Glutamatergic neuron (in vitro differentiated cells): ENCODE measurements at places on chromosomes 4 and X.

DNA sequence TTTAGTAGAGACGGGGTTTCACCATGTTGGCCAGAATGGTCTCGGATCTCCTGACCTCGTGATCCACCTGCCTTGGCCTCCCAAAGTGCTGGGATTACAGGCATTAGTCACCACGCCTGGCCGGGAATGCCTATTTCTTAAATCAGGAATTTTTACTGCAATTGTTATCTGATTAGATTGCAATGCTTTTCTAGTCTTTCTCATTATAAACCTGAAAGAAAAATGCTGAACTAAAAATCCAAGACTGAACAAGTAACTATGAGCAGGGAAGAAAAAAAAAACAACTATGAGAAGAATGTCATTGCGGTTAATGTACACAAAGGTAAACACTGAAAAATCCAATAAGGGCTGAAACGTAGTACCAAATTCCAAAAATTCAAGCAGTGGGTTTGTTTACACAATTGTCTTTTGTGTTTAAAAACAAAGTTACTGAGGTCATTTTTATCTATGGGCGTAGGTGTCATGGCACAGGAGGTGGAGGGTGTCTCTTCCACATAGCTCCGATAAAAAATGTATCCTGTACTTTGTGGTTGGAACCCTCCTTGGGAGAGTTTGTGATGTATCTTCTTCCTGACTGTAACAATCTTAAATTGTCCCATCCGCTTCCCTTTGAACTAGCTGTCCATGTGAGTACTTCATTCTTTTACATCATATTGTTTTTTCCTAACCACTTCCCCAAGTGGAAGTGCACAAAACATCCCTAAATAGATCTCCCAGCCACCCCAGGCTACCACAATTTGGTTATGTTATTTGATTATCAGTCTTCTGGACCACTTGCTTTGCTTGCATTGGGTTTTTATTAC lies 11.1 kb upstream of the TMEM156 start:
- peaks cover 5% of the 10 kb centered on the region for H3K4me1 ChIP-seq
- peak overlapping the region; percentile 87 for H3K4me3 ChIP-seq
- peak overlapping the region; percentile 72 for H3K27ac ChIP-seq
- no peak for DNase-seq
- no peaks in the 10 kb centered on the region for H3K27me3 ChIP-seq

- no peak overlapping the region for H3K4me3 ChIP-seq
- H3K27me3 ChIP-seq: no peaks in the 10 kb centered on the region
- no peak for DNase-seq
- H3K27ac ChIP-seq: no peak overlapping the region
These were observed 10.4 kb upstream of the PRSS12 start for GRCh38 chr4:118363166-118363565.

DNA sequence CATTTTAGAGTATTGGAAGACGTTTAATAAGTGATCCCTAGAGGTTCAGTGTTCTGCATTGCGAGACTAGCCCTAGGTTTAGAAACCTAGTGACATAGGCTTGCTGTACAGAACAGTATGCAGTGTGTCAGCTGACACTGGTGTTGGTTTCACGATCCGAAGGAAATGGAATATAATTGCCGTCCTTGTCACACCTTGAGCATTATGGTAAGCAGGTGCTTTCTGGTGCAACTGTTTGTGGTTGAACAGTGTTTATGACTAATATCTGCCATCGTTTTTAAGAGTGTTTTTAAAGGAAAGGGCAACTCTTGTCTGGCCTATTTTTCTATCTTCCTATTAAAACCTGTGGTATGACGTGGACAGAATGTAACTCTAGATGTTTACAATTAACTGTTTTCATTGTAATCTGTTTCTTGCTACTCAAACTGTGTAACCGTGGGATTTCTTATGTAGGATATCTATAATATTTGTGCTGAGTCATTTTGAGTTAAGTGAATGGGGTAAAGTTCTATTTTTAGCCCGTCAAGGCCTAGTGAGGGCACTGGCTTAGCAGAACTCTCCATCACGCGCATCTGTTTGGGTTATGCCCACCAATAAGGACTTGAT lies 53.8 kb upstream of the TBC1D14 start:
- H3K4me1 ChIP-seq: peaks cover 25% of the 10 kb centered on the region
- H3K4me3 ChIP-seq: no peak overlapping the region
- peaks cover 1% of the 10 kb centered on the region for H3K36me3 ChIP-seq
- H3K27ac ChIP-seq: no peak overlapping the region

DNA sequence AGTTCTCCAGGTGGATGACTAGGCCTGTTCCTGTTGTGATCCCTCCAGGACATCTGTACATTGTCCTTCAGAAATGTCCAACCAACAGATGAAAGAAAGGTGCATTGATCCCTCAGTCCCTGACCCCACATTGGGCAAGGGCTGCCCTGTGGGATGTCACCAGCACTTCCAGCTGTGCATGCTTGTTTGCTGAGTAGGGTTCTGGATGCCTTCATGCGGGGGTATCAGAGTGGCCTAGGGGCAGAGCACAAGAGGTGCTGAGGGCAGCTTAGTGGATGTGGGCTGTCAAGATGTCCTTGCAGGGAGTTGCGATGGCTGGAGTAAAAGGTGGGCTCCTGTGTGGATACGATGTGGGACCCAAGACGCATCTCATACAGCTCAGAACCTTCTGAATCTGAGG lies 112.5 kb downstream of the PALLD start:
- DNase-seq: no peak
- H3K4me1 ChIP-seq: no peaks in the 10 kb centered on the region
- H3K36me3 ChIP-seq: no peaks in the 10 kb centered on the region
- H3K4me3 ChIP-seq: no peak overlapping the region
- H3K27me3 ChIP-seq: no peaks in the 10 kb centered on the region

GRCh38 chrX:9486786-9487387 lies 22.0 kb downstream of the TBL1X start:
- H3K36me3 ChIP-seq: no peaks in the 10 kb centered on the region
- no peak for DNase-seq
- H3K27me3 ChIP-seq: no peaks in the 10 kb centered on the region
- no peak overlapping the region for H3K27ac ChIP-seq
- no peak overlapping the region for H3K4me3 ChIP-seq

- peaks cover 3% of the 10 kb centered on the region for H3K4me1 ChIP-seq
- no peak overlapping the region for H3K4me3 ChIP-seq
- no peaks in the 10 kb centered on the region for H3K36me3 ChIP-seq
- no peak for DNase-seq
- peaks cover 1% of the 10 kb centered on the region for H3K27me3 ChIP-seq
These were observed 897.9 kb upstream of the FTHL17 start for GRCh38 chrX:31969714-31970113.

DNA sequence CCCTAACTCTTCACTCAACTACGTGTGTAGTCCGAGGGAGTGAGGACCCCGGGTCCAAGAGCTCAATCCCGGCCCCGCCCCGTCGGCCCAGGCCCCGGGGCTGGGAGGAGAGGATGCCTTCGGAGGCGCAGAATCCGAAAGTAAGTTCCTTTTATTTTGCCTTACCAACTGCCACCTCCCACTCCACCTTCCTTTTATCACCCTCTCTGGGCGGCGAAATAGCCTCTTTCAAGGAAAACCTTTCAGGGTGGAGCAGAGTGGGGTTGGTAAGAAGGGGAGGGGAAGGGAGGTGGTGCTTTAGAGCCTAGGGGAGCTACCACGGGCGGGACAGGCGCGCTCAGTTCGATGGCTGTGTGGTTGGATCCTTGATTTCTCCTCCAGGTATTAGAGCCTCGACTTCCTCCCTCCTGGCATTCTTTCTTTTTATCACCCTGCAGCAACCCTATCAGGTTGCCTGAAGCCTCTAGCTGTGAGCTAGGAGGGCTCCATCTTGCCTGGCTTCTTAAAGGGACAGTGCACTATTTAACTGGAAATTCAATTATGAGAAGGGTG lies 191.2 kb downstream of the RRAGB start:
- peak overlapping the region; percentile 94 for H3K4me3 ChIP-seq
- peak; percentile 26 for DNase-seq
- peaks cover 4% of the 10 kb centered on the region for H3K4me1 ChIP-seq
- no peaks in the 10 kb centered on the region for H3K36me3 ChIP-seq
- no peaks in the 10 kb centered on the region for H3K27me3 ChIP-seq

GRCh38 chrX:100911731-100912130 lies 17.0 kb downstream of the XKRX start:
- H3K27me3 ChIP-seq: no peaks in the 10 kb centered on the region
- DNase-seq: no peak
- H3K36me3 ChIP-seq: no peaks in the 10 kb centered on the region

- no peaks in the 10 kb centered on the region for H3K27me3 ChIP-seq
- no peak overlapping the region for H3K27ac ChIP-seq
- H3K4me1 ChIP-seq: no peaks in the 10 kb centered on the region
- no peaks in the 10 kb centered on the region for H3K36me3 ChIP-seq
These were observed 155.0 kb downstream of the MSL3 start for GRCh38 chrX:11913001-11913400.

DNA sequence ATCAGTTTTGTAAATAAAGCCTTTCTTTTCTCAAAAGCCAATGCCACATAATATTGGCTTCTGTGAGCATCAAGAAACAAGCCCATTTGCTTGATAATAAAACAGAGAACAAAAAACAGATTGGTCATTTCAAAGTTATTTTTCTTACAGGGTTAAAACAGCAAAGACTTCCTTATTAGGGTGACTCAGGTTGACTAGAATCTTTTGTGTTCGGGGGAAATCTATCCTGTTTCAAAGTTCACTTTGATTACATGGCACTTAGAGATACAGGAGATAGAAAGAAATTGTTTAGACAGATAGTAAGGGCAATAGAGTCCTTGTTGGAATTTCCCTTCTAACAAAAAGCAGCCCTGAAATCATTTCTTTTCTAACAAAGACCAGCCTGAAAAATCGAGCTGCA lies 170.0 kb upstream of the GLRA2 start:
- no peak overlapping the region for H3K4me3 ChIP-seq
- H3K27me3 ChIP-seq: no peaks in the 10 kb centered on the region
- H3K27ac ChIP-seq: no peak overlapping the region

DNA sequence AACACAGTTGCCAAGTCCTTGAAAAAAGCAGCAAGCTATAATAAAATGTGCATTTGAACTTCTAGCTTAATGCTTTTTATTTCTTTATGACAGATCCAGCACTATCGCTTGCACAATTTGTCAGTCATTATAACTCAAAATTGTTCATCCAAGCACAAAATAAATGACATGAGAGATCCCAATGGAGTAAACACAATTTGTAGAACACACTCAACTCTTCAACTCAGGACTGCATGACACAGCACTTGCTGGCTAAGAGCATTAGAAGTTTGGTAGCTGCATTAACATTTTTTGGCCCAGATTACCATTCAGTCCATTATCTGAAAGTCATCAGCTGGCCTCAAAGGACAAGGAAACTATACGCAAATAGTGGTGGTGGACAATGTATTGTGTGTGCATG lies 530.1 kb downstream of the INPP4B start:
- no peaks in the 10 kb centered on the region for H3K4me1 ChIP-seq
- H3K36me3 ChIP-seq: no peaks in the 10 kb centered on the region
- DNase-seq: no peak
- no peaks in the 10 kb centered on the region for H3K27me3 ChIP-seq
- no peak overlapping the region for H3K27ac ChIP-seq

GRCh38 chr4:5932035-5932568 lies 39.2 kb upstream of the CRMP1 start:
- no peak overlapping the region for H3K27ac ChIP-seq
- H3K27me3 ChIP-seq: peaks cover 17% of the 10 kb centered on the region
- no peak overlapping the region for H3K4me3 ChIP-seq
- H3K36me3 ChIP-seq: no peaks in the 10 kb centered on the region

- peaks cover 3% of the 10 kb centered on the region for H3K36me3 ChIP-seq
- no peaks in the 10 kb centered on the region for H3K4me1 ChIP-seq
- H3K27ac ChIP-seq: no peak overlapping the region
- no peak overlapping the region for H3K4me3 ChIP-seq
- DNase-seq: peak; percentile 69
These were observed 545.2 kb downstream of the C4orf33 start for GRCh38 chr4:129641179-129641578.

- peaks cover 45% of the 10 kb centered on the region for H3K36me3 ChIP-seq
- no peak for DNase-seq
- no peaks in the 10 kb centered on the region for H3K4me1 ChIP-seq
- no peak overlapping the region for H3K27ac ChIP-seq
- no peak overlapping the region for H3K4me3 ChIP-seq
- peaks cover 22% of the 10 kb centered on the region for H3K27me3 ChIP-seq
These were observed 28.4 kb downstream of the ASMTL start for GRCh38 chrX:1424147-1424851.

DNA sequence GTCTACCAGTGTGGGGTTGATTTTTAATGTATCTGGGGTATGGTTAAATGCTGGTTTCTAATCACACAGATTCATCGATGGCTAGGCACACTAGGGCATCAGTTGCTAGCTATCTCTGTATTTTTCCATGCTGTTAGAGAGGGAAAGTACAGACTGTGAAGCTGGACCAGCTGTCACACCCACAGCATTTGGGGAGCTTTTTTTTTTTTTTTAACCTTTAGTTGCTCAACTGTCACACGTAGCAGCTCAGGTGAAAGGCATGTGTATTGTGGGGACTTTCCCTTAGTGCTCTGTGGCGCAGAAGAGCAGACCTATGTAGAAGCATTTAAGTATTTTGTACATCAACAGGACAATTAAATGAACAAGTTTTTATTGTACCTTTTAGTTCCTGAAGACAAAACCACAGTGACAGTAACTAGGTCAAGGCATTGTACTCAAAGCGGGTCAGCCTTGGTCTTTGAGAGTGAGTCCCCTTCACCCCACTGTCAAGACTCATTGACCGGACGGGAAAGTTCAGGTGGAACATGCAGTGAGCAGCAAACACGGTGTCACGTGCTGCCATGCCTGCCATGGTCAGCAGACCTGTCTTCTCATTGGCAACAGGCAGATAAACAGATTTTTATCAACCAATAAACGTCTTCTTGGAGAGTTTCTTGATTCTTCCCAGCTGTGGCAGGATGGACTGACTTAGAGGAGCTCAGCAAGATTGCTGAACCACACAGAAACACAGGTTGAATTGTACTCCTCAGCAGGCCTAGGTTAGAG lies 65.3 kb downstream of the CASP3 start:
- H3K4me1 ChIP-seq: no peaks in the 10 kb centered on the region
- no peak overlapping the region for H3K27ac ChIP-seq
- peaks cover 5% of the 10 kb centered on the region for H3K36me3 ChIP-seq
- no peak overlapping the region for H3K4me3 ChIP-seq

DNA sequence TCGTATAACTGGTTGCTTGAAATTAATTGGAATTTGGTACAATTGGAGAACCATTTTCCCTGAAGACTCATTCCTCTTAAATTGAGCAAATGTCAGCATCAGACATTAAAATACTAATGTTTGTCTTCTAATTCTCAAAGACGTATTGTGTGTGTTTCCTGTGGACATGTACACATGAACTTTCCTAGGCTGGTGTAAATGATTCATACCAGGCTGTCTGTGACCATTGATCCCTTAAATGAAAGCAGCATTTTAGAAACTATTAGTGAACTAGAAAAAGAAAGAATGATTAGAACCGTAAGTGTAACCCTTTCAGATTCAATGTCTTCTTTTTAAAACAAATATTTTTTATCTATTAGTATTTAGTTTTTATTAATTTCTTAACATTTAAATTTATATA lies 332.9 kb downstream of the PPP3CA start:
- H3K36me3 ChIP-seq: no peaks in the 10 kb centered on the region
- no peaks in the 10 kb centered on the region for H3K4me1 ChIP-seq
- no peak overlapping the region for H3K4me3 ChIP-seq
- no peaks in the 10 kb centered on the region for H3K27me3 ChIP-seq

GRCh38 chrX:48560056-48560455 lies 14.2 kb upstream of the RBM3 start:
- no peak overlapping the region for H3K4me3 ChIP-seq
- no peak overlapping the region for H3K27ac ChIP-seq
- H3K36me3 ChIP-seq: no peaks in the 10 kb centered on the region
- DNase-seq: no peak
- peaks cover 1% of the 10 kb centered on the region for H3K27me3 ChIP-seq
- no peaks in the 10 kb centered on the region for H3K4me1 ChIP-seq

GRCh38 chr4:108446556-108446955 lies 173.8 kb upstream of the RPL34 start:
- H3K4me1 ChIP-seq: peaks cover 2% of the 10 kb centered on the region
- no peak for DNase-seq
- H3K27me3 ChIP-seq: no peaks in the 10 kb centered on the region
- H3K36me3 ChIP-seq: no peaks in the 10 kb centered on the region
- no peak overlapping the region for H3K4me3 ChIP-seq
